ENCODE measurements at places on chromosomes 2 and 18. TPM values are rescaled to one million over a fixed set of nuclear protein-coding genes. Genes with fewer than 3 reads are reported as not detected.

DNA sequence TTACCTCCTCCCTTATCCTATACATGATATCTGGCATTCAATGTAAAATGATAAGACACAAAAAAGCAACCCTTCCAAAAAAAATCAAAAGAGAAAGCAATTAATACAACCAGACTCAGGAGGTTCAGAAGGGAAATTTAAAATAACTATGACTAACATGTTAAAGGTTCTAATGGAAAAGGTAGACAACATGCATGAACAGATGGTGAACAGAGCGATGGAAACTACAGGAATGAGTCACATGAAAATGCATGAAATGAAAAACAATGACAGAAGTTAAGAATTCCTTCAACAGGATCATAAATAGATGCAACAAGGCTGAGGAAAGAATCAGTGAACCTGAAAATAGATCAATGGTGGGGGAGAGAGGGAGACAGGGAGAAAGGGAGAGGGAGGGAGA, 26.1 kb upstream of the ERCC3 start:
- no peak overlapping the region for H3K27ac ChIP-seq
- H3K36me3 ChIP-seq, result peaks cover 94% of the 10 kb centered on the region
- no peak for DNase-seq
- H3K4me1 ChIP-seq, result no peaks in the 10 kb centered on the region
- no peak overlapping the region for H3K4me3 ChIP-seq

Gene ADD2
- total RNA-seq, result 1.4 TPM

DNA sequence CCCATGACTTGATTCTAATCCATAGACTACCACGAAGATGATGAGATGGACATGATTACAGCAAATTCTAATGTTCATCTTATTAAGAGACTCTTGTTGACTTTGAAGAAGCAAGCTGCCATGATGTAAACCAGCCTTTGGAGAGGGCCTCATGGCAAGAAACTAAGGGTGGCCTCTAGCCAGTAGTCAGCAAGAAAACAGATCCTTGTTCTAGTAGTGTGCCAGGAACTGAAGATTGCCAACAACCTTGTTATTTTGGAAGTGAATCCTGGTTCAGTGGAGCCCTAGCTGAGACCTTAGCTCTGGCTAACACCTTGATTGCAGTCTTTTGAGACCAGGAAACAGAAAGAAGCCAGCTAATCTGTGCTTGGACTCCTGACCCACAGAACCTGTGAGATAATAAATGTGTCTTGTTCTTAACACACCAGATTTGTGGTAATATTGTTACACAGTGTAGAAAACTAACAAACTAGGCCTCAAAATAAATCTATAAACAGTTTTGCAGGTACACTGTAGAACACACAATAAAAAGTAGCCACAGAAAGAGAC, 10.0 kb downstream of the PHOSPHO2 start:
- DNase-seq, result no peak
- no peaks in the 10 kb centered on the region for H3K27me3 ChIP-seq
- H3K4me1 ChIP-seq, result no peaks in the 10 kb centered on the region
- peaks cover under 1% of the 10 kb centered on the region for H3K36me3 ChIP-seq

- no peak overlapping the region for H3K27ac ChIP-seq
- H3K4me1 ChIP-seq, result peaks cover 15% of the 10 kb centered on the region
- H3K27me3 ChIP-seq, result no peaks in the 10 kb centered on the region
Measured at GRCh38 chr2:190405070-190405469, 3.1 kb upstream of the MFSD6 start.

DNA sequence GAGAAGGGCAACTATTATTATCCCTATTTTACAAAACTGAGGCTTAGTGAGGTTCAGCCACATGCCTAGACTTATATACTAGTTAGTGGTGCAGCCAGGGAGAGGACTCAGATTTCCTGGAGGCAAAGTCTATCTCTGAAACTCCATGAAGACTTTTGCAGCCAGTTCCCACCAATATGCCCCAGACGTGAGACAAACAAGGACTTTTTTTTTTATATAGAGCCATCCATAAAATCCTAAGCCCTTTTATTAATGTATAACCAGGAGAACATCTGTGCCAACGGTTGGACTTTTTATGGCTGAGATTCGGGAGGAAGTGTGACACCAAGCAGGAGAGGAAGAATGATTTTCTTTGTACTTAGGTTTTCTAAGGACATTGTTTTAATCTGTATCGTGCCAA, 29.9 kb downstream of the LIPG start:
- H3K4me3 ChIP-seq, result no peak overlapping the region
- DNase-seq, result no peak
- H3K27me3 ChIP-seq, result no peaks in the 10 kb centered on the region

DNA sequence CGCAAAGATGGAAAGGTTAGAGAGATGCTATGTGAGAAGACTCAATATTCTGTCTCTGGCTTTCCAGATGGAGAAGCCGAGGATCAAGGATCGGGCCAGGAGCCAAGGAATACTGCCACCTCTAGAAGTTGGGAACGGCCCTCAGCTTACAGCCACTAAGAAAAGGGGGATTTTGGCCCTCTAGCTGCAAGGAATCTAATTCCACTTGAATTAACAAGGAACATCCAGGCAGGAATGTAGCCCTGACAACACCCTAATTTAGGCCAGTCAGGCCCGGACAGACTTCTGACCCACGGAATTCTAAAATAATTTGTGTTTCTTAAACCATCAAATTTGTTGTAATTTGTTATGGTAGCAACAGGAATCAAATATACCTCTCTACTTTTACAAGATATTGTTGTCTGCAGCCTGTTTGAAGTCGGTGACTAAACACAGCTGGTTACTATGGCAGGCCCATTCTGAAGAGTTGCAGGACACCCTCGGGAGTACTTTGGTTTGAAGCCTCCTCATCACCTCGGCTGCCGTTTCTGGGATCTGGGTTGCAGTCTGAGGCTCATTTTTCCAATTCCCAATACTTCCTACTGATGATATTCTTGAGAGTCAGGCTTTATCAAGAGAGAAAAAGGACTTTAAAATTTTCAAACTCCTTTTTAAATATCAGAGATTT, 1131.2 kb downstream of the TSN start:
- H3K27me3 ChIP-seq, result no peaks in the 10 kb centered on the region
- H3K27ac ChIP-seq, result no peak overlapping the region
- H3K36me3 ChIP-seq, result no peaks in the 10 kb centered on the region
- H3K4me3 ChIP-seq, result no peak overlapping the region

Gene FAM124B
- total RNA-seq, result 4.4 TPM

GRCh38 chr2:100773538-100773937, 46.4 kb upstream of the NPAS2 start:
- DNase-seq, result no peak
- H3K4me1 ChIP-seq, result no peaks in the 10 kb centered on the region
- no peak overlapping the region for H3K4me3 ChIP-seq
- no peak overlapping the region for H3K27ac ChIP-seq
- H3K36me3 ChIP-seq, result no peaks in the 10 kb centered on the region
- no peaks in the 10 kb centered on the region for H3K27me3 ChIP-seq

Gene RAMP1
- 11.1 TPM for total RNA-seq

DNA sequence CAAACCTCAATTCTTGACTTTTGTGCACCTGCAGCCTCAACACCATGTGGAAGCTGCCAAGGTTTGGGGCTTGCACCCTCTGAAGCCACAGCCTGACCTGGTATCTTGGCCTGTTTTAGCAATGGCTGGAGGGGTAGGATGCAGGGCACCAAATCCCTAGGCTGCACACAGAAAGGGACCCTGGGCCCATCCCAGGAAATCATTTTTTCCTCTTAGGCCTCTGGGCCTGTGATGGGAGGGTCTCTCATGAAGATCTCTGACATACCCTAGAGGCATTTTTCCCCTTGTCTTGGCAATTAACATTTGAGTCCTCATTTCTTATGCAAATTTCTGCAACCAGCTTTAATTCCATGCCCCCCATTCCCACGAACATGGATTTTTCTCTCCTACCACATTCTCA, 10.2 kb downstream of the IL18R1 start:
- H3K36me3 ChIP-seq, result peaks cover 8% of the 10 kb centered on the region
- H3K27ac ChIP-seq, result no peak overlapping the region
- no peak for DNase-seq
- no peak overlapping the region for H3K4me3 ChIP-seq

GRCh38 chr18:57142324-57142723, 4.6 kb upstream of the BOD1L2 start:
- no peak for DNase-seq

Measured in upper lobe of right lung (tissue), 1 donor.